ENCODE measurements at places on chromosomes 13 and 19.

DNA sequence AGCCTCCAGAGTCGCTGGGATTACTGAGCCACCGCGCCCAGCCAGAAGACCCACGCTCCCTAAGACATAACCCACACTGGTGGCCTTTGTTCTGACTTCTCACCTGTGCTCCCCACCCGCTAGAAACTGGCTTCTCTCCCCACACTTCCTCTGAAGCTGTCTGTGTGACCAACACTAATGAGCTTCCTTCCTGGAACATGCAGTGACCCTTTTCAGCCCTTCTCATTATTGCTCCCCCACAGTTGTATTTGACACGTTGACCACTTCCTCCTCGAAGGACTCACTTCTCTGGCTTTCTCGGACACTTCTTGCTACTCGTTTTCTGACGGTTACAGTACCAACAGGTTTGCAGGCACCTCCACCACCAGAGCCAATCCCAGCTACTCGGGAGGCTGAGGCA lies 10.9 kb downstream of the NCR1 start:
- no peak for DNase-seq

DNA sequence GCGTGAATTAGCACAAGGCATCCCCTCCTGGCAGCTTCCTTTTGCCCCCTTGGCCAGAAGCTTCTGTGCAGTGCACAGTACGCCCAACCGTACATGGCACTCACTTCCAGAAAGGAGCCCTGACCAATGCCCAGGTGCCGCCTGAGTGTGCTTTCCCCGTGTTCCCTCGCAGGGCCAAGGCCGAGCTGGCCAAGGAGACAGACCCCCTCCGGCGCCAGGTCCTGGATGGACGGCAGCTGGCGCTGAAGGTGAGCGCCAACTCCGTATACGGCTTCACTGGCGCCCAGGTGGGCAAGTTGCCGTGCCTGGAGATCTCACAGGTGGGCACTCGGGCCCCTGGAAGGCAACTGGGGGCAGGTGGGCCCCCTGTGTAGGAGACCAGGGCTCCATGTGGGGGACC lies 9.4 kb upstream of the SPIB start:
- DNase-seq, result no peak

DNA sequence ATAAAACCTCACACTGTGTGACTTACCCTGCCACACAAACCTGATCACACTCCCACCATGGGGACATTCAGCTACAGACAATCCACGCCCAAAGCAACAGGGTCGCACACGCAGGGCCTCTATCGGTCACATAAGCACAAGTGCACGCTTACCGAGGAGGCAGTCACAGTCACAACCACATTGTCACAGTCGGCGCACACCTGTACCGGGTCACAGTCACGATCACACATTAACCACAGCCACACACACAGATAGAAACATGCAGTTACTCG lies 579 bp downstream of the ZNF566 start:
- DNase-seq, result no peak

DNA sequence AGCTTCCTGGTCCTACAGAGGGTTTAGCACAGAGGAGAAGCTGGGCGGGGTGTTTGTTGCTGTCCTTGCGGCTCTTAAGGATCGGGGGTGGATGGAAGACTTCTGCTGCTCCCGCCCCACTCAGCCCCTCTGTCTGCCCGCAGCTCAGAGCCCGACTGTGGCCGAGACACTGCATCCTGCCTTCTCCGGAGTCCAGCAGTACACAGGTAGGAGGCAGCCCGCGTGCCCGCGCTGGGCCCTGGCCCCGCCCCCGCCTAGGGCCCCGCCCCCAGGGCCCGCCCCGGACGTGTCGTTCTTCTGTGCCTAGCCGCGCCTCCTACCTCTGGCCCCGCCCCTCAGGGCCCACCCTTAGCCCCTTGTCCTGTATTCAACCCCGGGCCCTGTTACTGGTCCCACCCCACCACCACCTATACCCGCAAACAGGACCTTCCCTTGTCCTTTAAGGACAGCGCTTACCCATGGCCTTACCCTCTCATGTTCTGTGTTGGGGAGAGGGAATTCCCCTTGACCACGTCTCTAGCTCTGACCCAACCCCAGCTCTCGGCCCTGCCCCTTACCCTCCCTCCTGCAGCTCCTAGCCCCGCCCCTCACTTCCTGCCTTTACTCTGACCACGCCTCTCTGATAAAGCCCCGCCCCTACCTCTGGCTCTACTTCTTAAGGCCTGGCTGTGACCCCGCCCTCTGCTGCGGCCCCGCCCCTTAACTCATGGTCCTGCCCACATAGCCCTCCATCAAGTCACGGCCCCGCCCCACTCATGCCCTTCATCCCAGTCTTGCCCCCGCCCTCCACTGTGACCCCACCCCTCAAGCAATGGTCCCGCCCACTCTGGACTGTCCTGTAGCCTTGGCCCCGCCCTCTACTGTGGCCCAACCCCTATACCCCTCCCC lies 60.5 kb downstream of the CELF5 start:
- peak; percentile 61 for DNase-seq

GRCh38 chr13:73583331-73583730 lies 524.5 kb downstream of the KLF5 start:
- no peak for DNase-seq

DNA sequence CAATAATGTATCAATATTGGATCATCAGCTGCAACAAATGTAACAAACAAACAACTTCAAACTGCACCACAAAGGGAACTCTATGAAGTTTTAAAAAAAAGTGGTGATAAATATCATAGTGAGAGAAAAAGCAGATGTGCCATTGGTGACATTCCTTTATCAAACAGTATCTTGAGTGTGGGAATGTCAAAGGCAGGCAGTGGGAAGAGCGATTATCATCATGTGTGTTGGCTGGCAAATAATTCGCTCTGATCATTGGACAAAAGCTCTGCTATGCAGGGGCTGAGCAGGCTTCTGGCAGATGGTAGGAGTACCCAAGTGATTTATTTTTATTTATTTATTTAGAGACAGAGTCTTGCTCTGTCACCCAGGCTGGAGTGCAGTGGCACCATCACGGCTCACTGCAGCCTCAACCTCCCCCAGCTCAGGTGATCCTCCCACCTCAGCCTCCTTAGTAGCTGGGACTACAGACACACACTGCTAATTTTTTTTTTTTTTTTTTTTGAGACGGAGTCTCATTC lies 55.9 kb upstream of the RANBP3 start:
- DNase-seq, result no peak

DNA sequence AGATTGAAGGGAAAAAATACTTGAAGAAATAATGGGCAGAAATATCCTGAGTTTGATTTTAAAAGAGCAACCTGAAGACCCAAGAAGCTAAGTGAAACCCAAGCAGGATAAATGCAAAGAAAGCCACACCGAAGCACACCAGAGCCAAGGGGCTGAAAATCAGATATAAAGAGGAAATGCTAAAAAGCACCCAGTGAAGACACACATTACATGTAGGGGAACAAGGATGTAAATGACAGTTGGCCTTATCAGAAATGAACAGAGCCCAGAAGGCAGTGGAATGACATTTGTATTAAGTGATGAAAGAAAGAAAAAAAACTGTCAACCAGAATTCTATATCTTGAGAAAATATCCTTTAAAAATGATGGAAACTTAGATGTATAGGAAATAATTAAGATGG lies 139.1 kb downstream of the SLC7A1 start:
- no peak for DNase-seq

DNA sequence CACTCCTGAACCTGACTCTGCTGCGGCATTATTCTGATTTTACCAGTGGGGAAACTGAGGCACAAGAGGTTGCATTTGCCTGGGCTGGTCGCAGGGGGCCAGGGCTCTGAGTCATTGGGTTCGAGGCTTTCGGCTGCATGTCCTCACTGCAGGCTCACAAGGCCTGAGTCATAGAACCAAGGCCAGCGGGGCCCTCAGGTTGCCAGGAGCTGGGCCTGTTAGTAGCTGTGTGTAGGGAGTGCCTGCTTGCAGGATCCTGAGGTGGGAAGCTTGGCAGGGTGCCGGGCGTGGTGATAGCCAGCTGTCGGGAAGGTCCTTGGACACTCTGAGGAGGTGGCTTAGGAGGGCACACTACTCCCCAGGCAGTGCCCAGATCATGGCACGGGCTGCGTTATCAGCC lies 21.6 kb upstream of the F2RL3 start:
- no peak for DNase-seq

DNA sequence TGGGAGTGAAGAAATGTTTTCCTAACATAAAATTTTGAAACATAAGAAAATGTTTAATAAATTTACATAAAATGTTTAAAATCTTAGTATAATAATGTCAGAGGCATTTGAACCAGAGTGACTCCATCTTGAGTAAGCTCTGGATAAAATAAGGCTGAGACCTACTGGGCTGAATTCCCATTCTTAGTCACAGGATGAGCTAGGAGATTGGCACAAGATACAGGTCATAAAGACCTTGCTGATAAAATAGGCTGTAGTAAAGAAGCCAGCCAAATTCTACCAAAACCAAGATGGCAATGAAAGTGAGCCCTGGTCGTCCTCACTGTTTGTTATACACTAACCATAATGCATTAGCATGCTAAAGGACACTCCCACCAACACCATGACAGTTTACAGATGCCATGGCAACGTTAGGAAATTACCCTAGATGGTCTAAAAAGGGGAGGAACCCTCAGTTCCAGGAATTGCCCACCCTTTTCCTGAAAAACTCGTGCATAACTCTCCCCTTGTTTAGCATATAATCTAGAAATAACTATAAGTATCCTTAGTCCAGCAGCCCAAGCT lies 1184.0 kb downstream of the UQCRFS1 start:
- no peak for DNase-seq

DNA sequence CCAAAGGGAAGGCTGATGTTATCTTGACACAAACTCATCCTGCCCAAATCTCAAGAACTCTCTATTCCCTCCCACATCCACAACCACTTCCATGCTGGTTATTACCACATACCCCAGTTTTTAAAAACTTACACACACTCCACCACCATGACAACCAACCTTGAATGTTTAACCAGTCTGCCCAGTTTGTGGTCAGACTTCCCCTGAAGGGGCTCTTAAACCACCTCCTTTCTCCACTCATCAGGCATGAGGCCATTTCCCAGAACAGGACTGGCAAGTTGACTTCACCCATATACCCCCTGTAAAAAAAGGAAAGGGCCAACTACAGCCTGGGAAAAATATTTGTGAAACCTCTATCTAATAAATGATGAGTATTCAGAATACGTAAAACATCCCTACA lies 12.4 kb upstream of the ZSCAN4 start:
- no peak for DNase-seq

- DNase-seq, result no peak
Measured at GRCh38 chr13:102667911-102668310, 26.9 kb downstream of the METTL21C start.

DNA sequence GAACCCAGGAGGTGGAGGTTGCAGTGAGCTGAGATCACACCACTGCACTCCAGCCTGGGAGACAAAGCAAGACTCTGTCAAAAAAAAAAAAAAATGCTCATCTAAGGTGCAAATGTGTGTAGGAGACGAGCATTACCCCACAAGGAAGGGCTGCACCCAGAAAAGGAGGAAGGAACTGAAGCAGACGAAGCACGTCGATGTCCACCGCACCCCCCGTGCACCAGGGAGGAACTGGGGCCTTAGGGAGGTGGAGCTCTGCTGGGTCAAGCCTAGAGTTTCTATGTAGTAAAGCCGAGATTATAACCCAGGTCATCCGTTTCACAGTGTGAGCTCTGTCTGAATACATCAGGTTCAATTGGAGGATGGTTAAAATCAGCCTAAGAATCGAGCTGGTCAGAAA lies 1.1 kb downstream of the VSTM1 start:
- no peak for DNase-seq

GRCh38 chr13:33678906-33679657 lies 138.9 kb upstream of the RFC3 start:
- peak; percentile 42 for DNase-seq

GRCh38 chr13:57874530-57874929 lies 243.0 kb downstream of the PCDH17 start:
- DNase-seq, result no peak
